ENCODE measurements at places on chromosomes 7 and 10. TPM values are rescaled to one million over a fixed set of nuclear protein-coding genes. Genes with fewer than 3 reads are reported as not detected.

The HMX2 gene
- not detected for total RNA-seq

The H2BK1 gene
- not detected for total RNA-seq

The CYP3A5 gene
- 0.30 TPM for total RNA-seq

The MGMT gene
- 15.1 TPM for total RNA-seq

Measured in smooth muscle cell of the umbilical artery (primary cell).